Adrenal gland (tissue), 19 donors: ENCODE measurements at places on chromosomes 16 and 17. TPM values are rescaled to one million over a fixed set of nuclear protein-coding genes. Genes with fewer than 3 reads are reported as not detected.

The CLDN7 gene
- polyA plus RNA-seq = 9.7 TPM

The NOD2 gene
- polyA plus RNA-seq = 0.18 TPM

The HID1 gene
- polyA plus RNA-seq = 19.2 TPM

DNA sequence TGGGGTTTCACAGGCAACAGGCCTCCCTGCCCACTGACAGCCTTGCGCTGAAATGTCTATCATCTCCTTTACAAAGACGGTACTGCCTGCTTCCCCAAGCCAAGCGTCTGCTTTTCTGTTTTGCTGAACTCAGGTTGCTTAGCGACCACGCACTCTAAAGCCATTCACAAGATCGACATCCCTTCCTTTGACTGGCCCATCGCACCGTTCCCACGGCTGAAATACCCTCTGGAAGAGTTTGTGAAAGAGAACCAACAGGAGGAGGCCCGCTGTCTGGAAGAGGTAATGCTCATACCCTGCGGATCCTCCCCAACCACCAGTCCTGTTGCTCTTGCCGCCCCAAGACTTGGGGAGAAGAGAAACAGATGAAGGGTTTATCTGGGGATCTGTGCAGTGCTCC, 28.7 kb downstream of the TMEM186 start:
- H3K36me3 ChIP-seq = no peaks in the 10 kb centered on the region
- H3K4me3 ChIP-seq = no peak overlapping the region
- no peaks in the 10 kb centered on the region for H3K4me1 ChIP-seq
- H3K27me3 ChIP-seq = no peaks in the 10 kb centered on the region

The TMEM256 gene
- 334 TPM for polyA plus RNA-seq

DNA sequence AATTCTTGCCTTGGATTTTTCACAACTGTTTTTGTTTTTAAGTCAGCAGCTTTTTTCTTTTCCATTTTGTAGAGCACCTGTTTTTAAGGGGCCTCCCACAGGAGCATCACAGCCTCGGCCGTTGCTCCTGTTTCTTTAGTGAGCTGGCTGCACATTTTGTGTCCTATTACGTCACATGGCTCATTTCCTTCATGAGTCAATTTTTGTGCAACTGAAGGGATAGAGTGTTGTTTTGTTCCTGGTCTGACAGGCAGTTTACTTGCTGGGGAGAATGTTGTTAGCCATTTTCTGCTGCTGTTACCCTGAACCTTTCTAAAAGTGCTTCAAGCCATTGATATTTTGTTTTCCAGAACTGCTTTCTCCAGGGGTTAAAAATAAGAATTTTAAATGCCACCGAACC, 45.0 kb upstream of the CRISPLD2 start:
- peak; percentile 51 for DNase-seq
- H3K27me3 ChIP-seq = no peaks in the 10 kb centered on the region
- no peak overlapping the region for H3K4me3 ChIP-seq
- H3K27ac ChIP-seq = peak overlapping the region; percentile 59
- H3K36me3 ChIP-seq = no peaks in the 10 kb centered on the region

DNA sequence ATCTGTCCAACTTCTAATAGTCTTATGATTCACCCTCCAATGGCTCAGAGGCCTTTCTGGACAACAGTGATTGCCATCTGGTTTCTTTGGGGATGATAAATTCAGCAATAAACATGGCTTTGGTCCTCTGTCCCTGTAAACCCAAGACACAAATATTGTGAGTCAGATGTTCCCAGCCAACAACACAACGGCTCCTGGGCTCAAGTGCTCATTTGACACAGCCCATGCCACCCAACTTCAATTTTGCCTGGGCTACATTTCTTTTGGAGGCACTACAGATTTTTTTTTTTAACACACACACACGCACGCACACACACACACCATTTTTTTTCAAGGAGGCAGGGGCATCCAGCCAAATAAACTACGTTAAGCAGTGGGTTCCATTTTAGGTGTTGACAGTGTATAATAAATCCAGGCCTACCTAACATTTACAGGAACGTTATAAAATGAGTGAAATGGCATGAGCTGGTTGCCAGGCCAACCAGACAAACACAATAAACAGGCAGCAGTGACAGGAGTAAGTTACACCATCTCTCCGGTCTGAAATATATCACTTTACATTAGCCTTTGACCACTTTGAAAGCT, 939.9 kb upstream of the SOX9 start:
- peak; percentile 69 for DNase-seq
- no peaks in the 10 kb centered on the region for H3K4me1 ChIP-seq
- H3K27me3 ChIP-seq = no peaks in the 10 kb centered on the region
- H3K36me3 ChIP-seq = no peaks in the 10 kb centered on the region
- H3K27ac ChIP-seq = no peak overlapping the region
- H3K4me3 ChIP-seq = no peak overlapping the region

The TMEM106A gene
- polyA plus RNA-seq = 1.9 TPM

The FBXW10B gene
- polyA plus RNA-seq = 5.5 TPM

The SPATA32 gene
- not detected for polyA plus RNA-seq

GRCh38 chr17:78576389-78577112, 645 bp downstream of the DNAH17 start:
- no peaks in the 10 kb centered on the region for H3K36me3 ChIP-seq
- no peaks in the 10 kb centered on the region for H3K4me1 ChIP-seq
- H3K27me3 ChIP-seq = no peaks in the 10 kb centered on the region

DNA sequence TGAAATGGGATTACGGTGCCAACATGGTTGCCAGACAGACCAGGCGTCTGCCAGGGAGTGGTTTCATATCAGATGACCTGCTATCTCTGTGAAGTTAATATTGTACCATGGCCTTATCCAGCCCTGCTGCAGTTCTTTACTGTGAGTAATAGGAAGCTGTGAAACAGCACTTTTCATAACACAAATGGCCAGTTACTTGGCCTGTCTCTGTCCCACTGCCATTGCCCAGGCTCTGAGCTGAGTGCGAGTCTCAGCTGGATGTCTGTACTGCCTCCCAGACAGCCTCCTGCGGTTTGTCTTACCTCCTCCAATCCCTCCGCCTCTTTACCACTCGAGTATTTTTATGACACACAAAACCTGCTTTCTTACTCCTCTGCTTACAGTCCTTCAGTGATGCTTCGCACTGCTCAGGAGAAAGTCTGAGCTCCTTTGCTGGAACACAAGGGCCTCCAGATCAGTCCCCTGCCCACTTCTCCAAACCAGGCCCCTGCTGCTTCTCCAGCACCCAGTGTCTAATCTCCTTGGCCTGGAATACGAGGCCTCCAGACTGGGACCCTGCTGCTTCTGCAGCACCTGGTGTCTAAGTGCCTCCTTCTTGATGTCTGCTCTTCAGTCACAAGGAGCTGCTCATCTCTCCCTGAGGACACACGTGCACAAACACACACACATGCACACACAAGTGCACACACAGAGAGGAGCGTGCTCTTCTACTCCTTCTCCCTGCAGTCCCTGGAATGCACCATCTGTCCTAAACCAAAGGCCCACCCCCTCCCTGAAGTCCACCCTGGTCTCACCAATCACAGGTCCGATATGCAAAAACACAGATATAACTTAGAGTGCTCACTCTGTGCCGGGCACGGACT, 17.1 kb upstream of the RHOT1 start:
- H3K36me3 ChIP-seq = no peaks in the 10 kb centered on the region
- peak overlapping the region; percentile 10 for H3K27ac ChIP-seq
- no peak overlapping the region for H3K4me3 ChIP-seq
- no peaks in the 10 kb centered on the region for H3K27me3 ChIP-seq
- no peak for DNase-seq
- peaks cover 17% of the 10 kb centered on the region for H3K4me1 ChIP-seq

The SDR42E2 gene
- polyA plus RNA-seq = not detected

DNA sequence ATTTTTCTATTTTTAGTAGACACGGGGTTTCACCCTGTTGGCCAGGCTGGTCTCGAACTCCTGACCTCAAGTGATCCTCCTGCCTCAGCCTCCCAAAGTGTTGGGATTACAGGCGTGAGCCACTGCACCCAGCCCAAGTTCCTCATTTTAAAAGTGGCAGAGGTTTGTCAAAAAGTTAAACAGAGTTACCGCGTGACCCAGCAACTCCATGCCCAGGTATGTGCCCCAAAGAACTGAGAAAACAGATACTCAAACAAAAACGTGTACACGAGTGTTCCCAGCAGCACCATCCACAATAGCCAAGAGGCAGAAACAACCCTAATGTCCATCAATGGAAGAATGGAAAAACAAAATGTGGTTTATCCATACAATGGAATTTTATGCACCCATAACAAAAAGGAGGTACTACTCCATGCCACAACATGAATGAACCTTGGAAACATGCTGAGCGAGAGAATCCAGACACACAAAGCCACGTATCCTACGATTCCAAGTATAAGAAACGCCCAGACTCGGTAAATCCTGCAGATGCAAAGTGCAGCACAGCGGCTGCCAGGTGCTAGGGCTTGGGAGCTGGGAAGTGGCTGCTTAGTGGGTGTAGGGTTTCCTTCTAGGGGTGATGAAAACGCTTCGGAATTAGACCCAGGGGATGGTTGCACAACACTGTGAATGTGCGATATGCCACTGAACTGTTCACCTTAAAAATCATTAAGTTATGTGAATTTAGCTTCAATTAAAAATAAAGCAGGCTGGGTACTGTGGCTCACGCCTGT, 24.8 kb downstream of the ADCY9 start:
- H3K27me3 ChIP-seq = no peaks in the 10 kb centered on the region
- no peak overlapping the region for H3K27ac ChIP-seq
- DNase-seq = no peak

DNA sequence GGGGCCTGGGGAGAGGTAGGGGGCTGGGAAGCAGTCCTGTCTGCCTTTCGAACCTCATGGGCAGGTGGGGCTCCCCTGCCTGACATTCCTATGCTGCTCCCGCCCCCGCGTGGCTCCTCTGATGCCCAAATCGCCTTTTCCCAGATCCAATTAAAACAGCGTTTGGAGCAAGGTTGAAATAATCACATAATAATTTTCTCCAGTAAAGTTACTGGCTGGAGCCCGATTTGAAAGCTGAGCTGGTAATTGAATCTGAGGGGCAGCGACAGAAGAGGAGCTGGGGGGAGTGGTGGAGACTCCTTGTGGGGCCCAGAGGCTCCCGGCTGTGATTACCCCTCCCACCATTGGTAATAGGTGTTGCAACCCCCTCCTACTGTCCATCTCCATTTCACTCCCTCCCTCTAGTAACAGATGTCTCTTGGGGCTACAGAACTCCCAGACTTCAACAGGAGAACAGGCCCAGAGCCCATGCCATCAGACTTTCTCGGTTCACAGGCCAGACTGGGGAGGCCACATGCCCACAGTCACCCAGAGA, 38.9 kb upstream of the C1QL1 start:
- no peak overlapping the region for H3K27ac ChIP-seq
- H3K4me1 ChIP-seq = no peaks in the 10 kb centered on the region
- no peak for DNase-seq
- no peaks in the 10 kb centered on the region for H3K36me3 ChIP-seq
- H3K4me3 ChIP-seq = no peak overlapping the region

The GSPT1 gene
- 21.1 TPM for polyA plus RNA-seq

DNA sequence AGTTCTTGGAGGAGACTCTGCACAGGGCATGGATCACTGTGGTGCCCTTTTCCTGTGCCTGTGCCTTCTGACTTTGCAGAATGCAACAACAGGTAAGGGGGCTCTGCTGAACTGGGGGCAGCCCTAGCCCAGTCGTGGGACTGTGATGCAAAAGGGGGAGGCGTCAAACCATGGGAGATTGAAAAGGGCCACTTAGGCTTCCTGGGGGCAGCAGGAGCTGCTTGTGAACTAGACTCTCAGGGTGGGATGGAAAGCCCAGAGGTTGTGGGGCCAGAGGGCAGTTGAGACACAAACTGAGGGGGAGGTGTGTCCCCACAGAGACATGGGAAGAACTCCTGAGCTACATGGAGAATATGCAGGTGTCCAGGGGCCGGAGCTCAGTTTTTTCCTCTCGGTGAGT, 19.6 kb downstream of the ADGRG5 start:
- H3K4me1 ChIP-seq = no peaks in the 10 kb centered on the region
- H3K4me3 ChIP-seq = no peak overlapping the region
- DNase-seq = no peak
- no peaks in the 10 kb centered on the region for H3K36me3 ChIP-seq
- no peaks in the 10 kb centered on the region for H3K27me3 ChIP-seq

The SMIM5 gene
- 2.6 TPM for polyA plus RNA-seq

The SYNGR3 gene
- polyA plus RNA-seq = 3.2 TPM

DNA sequence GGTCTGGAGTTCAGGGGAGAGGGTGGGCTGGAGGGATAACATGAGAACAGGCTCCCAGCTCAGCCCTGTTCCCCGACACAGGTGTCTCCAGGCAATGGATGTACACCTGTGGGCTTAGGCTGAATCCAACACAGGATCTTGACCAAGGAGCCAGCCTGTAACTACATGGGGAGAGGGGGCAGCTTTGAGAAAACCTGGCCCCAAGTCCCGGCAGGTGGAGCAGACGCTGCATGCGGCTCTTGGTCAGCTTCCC, 73.3 kb upstream of the TOB1 start:
- H3K36me3 ChIP-seq = no peaks in the 10 kb centered on the region
- no peak overlapping the region for H3K4me3 ChIP-seq
- no peak for DNase-seq
- H3K27me3 ChIP-seq = no peaks in the 10 kb centered on the region

The PLEKHG4 gene
- 48.7 TPM for polyA plus RNA-seq

DNA sequence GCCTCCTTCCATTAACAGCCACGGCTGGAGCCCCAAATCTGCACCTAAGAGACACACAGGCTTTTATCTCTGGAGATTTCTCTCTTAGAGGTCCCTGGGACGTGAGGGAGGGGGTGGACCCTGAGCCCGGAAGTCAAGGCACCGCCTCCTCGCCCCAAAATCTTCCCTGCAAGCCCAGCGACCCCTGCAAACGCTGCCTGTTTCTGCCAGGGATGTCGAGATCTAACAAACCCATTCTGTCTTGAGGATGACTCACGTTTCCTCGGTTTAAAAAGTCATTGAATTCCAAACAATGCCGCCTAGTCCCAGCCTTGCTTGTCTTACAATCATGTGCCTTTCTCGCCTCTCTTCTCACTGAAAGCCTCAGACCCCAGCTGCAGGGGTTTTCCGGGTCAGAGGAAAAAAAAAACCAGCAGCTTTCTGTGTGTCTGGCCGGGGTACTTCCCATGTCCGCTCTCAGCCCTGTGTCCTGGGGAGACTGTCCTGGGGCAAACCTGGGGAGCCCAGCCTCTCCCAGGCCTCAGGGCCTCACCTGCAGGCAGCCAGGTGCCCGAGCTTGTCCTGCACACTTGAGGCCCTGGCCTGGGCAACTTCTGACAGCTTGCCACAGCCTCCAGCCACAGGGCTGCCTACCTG, 15.4 kb downstream of the ARL2BP start:
- peak; percentile 54 for DNase-seq
- no peaks in the 10 kb centered on the region for H3K4me1 ChIP-seq
- H3K27me3 ChIP-seq = no peaks in the 10 kb centered on the region
- peaks cover 1% of the 10 kb centered on the region for H3K36me3 ChIP-seq
- no peak overlapping the region for H3K27ac ChIP-seq

GRCh38 chr17:15274017-15274416, 8.9 kb upstream of the PMP22 start:
- H3K4me1 ChIP-seq = no peaks in the 10 kb centered on the region
- no peaks in the 10 kb centered on the region for H3K27me3 ChIP-seq
- no peaks in the 10 kb centered on the region for H3K36me3 ChIP-seq
- no peak overlapping the region for H3K27ac ChIP-seq
- no peak overlapping the region for H3K4me3 ChIP-seq
